AG04450 (cell line): ENCODE measurements at places on chromosomes 13 and 19.

GRCh38 chr13:110624766-110625756 is 9.7 kb downstream of the NAXD start:
- no peak for DNase-seq

DNA sequence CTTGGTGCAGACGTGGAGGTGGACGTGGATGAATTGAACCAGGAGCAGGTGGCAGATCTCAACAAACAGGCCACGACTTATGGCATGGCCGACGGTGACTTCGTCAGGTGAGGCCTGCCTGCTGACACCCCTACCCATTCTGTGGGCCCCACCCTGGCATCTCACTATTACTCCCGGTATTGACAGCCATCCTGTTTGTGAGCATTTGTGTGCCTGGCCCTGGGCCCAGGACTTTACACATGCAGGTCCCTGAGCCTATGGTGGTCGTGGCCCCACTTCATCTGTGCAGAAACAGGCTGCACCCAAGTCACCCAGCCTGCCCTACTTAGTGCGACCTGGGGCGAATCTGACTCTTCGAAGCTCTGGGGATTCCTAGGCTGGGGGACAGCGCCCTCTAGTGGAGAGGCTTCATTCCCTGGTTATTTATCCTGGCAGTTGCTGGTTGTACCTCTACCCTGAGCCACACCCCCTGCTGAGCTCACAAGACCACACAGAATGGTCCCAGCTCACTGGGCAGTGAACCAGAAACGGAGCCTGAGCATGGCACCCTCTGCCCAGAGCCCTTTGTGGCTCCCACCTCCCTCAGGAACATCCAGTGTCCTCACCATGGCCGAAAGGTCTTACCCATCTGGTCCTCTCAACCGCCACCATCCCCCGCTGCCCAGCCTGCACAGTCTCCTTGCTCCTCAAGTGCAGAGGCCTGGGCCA is 16.9 kb downstream of the ZNF296 start:
- DNase-seq = peak; percentile 15

DNA sequence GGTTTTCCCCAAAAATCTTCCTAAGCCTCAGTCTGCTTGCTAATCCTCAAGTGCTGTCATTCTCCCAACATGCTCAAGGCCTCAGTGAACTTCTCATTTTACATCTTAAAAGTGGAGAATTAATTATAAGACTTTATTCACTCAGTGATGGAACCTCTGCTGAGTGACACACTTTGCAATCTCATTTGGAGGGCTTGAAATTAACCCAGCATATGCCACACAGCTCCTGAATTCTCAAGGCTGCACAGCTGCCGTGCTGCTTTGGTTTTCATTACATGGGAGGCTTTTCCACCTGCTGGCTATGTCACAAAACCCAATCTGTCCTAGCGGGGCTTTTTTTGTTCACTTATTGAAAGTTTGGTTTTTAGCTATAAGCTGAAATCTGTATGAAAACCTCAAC is 28.3 kb upstream of the SERPINE3 start:
- no peak for DNase-seq

DNA sequence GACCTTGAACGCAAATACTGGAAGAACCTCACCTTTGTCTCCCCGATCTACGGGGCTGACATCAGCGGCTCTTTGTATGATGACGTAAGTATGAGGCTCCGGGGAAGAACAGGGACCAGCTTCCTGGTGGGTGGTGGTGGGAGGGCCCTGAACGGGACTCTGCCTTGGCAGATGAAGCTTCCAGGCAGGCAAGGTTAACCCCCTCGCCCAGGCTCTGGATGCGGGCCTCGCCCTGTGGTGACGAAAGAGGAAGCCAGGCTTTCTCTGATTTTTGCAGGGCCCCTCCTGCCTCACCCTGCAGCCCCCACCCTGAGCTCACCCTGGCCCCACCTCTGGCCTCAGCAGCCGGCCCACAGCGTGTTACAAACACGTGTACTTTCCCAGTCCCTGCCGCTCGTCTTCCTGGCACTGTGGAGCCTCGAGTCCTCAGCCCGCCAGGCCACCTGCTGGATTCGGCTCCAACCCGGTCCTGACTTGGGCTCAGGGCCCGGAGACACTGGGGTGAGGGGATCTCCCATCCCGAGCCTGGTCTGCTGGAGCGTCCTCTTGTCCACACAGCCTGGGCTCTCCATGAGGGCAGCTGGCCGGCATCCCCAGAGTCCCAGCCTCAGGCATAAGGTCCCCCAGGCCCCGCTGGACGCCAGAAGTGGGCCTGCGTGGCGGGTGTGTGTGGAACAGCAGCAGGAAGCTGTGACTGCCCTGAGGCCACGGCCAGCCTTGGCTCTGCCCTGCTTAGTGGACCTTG is 72.4 kb downstream of the KDM4B start:
- no peak for DNase-seq

DNA sequence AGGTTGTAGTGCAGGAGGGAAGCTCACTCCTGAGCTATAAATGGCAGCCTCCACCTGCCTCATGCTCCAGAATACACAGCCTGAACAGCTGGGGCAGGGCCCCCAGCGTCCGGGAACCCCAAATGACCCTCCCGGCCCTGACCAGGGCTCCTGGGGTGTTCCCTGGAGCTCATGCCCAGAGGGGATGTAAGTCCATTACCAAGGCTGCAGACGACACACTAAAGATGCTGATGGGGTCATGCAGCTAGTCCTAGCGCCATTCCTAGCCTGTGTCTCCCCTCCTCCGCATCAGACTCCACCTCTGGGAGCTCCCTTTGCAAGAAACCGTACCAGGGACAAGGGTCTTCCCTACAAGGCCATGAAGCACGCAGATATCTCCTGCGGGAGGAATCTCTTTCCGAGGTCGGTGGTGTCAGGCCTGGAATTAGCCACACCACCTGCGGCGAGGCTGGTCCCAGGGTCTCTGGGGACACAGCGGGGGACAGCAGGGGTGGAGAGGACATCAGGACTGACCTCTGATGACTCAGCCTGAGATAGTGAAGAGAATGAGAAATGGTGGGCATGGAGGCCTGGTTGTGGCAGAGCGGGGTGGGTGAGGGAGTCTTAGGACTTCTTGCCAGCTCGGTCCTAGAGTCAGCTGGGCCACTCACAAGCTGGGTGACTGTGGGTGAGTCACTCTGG is 11.9 kb upstream of the TPM4 start:
- no peak for DNase-seq

DNA sequence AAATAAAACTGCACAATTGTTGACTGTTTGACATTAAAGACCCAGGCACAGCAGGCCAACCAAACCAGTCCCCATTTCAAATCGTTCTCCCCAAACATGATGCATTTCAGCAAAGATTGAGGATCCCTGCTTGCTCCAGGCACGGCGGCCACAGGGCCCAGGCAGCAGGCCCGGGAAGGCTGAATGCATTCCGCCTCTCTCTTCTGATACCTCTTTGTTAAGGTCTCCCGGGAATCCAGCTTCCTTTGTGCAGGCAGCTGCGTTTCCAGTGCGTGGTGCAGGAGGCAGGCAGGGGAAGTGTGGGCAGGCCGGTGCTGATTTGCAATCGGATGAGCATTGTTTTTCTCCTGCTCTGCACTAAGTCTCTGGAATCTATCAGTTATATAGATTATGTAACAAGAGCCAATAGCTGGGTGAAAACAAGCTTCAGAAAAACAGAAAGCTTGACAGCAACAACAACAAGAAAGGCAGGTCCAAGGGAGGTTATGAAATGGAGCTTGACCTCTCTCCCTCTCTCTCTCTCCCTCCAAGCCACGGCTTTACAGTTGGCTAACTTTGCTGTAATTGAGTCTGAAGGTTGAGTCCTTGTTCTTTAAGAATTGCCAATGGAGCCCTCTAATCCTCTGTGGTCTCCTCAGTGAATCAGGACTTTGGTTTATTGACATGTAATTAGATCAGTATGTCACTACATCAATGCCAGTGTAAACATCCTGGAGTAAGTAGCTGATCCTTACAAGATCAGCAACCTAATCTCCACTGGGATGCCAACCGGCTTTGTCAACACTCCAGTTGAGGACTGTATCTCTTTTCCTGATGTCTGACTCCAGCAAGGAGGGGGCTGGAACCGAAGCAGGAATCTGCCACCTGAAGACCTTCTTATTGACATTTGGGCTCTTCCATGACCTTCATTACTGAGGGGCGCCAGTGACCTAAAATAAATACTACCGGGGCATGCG is 338.0 kb downstream of the TEX29 start:
- no peak for DNase-seq

- no peak for DNase-seq
Observed at GRCh38 chr13:24741016-24741662, 22.8 kb upstream of the RNF17 start.

DNA sequence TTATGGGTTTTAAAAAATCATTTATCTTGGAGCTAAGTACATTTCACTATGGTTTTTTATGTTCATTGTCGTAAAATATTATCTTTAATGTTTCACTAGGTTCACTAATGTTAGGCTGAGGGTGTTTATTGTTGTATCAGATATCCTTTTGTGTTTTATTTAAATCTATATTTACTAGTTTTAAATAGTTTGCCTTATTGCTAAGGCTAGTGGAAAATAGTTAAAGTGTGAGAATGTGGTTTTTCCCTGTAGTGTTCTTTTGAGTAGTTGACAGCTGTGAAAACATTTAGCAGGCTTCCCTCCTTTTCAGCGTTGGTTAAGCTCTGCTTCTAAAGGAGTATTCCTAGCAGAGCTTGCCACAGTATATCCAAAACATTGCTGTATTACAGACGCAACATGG is 139.0 kb downstream of the TM9SF2 start:
- DNase-seq = no peak

- no peak for DNase-seq
Observed at GRCh38 chr13:43122791-43123190, 99.4 kb downstream of the DNAJC15 start.

DNA sequence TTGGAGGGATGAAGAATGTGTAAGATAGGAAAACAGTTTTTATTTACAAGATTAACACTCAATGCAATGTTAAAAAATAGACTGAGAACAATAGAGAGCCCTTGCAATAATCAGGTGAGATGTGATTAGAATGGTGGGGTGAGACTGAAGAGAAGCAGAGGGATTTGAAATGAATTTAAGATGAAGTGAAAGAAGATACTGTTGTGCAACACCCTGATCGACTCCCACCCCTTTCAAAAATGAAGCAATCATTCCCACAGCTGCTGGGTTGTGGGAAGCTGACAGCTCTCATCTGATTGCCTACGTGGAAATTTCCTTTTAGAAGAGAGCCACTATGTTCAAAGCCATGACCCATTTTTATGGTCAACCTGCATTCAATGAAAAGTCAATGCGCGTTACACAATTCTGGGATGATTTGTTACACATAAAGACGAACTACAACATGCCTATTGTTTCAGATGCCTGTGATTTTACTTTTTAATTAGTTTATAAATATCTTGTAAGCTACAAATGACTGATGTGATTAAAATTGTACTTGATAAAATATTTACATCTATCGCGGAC is 1374.8 kb downstream of the PCDH9 start:
- no peak for DNase-seq

DNA sequence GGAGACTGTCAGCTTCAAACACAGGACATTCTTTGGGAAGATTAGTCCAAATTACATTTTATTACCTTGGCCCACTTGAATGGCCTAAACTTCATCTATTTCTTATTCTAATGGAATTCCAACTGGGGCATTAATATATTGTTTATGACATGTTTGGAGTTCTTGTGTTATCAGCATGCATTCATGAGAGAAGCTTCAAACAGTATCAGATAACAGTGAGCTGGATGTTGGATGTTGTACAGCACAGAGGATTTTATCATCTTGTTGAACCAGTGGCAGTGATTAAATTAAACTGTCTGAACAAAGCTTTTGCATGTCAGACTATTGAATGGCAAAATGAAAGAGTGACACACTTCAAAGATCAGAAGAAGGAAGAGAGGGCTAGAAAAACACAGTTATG is 50.0 kb downstream of the MZT1 start:
- no peak for DNase-seq

DNA sequence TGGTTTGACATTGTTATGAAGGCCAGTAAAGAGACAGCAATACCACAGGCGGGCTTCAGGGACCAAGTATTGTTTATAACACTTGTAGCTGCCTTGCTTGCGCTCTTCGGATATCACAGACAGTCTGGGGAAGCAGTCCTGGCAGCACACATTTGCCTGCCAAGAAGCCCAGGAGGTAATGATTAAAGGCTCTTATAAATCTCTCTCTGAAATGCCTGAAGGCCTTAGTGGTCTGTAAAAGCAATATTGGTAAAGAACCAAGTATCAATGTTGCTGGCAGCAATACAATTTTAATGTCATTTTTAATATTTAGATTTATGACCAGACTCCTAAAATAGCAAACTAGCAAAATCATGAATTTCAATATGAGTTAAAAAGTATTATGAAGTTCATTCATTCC is 1312.4 kb downstream of the PCDH9 start:
- DNase-seq = no peak

- DNase-seq = no peak
Observed at GRCh38 chr19:44573627-44574026, 39.7 kb upstream of the IGSF23 start.

DNA sequence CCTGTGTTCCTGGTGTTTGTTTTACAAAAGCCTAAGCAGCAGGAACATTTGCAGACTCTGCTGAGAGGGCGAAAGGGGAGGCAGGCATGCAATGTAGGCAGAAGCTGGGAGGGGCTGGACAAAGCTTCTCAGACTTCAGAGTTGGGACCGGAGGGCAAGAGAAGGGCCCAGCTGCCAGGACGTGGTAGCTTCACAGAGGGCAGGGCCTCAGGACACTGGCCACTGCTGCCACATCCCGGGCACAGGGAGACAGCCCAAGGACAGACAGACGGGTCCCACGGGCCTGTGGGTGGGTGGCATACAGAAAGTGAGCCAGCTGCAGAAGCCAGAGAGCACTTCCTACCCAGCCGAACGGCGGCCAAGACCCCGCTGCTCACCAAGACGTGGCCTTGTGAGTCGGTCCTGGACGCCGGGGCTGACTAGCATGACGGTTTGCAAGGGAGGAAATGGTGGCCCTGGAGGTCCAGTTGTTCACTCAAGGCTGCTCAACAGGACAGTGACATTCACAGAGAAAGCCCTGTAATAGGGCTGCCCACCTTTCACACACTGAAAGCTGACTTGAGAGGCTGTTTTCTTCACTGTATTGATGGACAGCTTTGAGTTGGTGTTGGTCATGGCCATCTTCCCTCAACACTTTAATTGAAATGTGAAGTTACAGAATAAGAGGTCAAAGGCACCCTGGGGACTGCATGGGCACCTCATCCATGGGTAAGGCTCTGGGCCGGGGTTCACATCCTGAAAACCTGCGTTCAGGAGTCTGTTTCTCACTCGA is 23.7 kb upstream of the TFDP1 start:
- no peak for DNase-seq

DNA sequence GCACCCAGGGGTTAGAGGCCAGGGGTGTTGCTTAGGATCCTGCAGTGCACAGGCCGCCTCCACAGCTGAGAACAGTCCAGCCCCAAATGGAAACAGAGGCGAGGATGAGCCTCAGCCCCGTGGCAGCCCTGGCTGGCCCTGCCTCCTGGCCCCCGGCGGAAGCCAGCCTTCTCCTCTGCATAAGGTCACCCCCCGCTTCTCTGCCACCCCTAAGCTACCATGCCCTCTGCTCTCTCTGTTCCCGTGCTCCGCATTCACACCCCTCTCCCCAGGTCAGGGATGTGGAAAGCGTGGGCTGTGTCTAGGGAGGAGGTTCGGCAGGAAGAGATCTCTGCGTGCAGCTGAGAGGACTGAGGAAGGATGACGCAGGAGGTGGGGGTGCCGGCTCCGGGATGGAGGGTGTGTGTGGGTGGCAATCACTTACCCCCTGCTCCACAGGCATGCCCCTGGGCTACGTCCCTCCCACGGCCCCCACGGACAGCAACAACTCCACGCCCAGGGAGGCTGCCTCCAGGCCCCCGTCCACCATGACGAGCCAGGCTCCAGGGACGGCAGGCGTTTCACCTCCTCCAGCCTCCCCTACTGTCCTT is 6.0 kb downstream of the SSC5D start:
- DNase-seq = no peak
